ENCODE measurements at places on chromosomes 2 and 18.

- no peak for DNase-seq
Measured at GRCh38 chr2:220446106-220446712, 818.8 kb downstream of the SLC4A3 start.

- no peak for DNase-seq
Measured at GRCh38 chr18:36595046-36595817, 233.6 kb downstream of the TPGS2 start.

DNA sequence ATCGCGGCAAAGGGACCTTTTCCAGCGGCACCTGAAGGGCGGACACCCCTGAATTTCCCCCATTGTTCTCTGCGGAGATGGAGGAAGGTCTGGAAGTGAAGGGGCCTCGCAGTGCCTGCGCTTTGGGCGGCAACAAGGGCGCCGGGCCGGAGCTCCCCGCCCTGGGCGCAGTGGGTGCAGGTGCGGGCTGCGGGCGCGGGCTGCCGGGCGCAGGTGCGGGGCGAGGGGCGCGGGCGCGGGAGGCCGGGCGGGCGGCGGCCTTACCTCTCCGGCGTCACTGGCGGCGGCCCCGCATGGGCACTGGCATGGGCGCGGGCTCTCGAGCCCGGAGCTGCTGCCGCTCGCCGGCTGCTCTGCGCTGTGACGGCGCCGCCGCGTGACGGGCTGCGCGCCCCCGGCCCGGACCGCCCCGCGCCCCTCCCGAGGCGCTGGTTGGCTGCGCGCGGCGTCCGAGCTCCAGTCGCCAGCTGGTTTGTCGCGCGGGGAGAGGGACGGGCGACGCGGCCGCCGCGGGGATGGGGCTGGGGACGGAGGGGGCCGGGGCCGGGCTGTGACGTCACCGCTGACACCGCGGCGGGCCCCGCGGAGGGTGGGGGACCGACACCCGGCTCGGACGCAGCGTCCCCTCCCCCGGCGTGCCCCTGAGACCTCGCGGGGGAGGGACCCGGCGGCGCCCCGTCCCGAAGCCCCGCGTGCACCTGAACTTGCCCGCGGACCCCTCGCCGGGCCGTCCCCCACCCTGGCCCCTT lies at the start of gene KIF1A:
TSS of gene KIF1A (minus strand) at position 362 of the 749 bp plus-strand sequence. CDS start 22,467 bp downstream, outside the sequence.
- DNase-seq = no peak

DNA sequence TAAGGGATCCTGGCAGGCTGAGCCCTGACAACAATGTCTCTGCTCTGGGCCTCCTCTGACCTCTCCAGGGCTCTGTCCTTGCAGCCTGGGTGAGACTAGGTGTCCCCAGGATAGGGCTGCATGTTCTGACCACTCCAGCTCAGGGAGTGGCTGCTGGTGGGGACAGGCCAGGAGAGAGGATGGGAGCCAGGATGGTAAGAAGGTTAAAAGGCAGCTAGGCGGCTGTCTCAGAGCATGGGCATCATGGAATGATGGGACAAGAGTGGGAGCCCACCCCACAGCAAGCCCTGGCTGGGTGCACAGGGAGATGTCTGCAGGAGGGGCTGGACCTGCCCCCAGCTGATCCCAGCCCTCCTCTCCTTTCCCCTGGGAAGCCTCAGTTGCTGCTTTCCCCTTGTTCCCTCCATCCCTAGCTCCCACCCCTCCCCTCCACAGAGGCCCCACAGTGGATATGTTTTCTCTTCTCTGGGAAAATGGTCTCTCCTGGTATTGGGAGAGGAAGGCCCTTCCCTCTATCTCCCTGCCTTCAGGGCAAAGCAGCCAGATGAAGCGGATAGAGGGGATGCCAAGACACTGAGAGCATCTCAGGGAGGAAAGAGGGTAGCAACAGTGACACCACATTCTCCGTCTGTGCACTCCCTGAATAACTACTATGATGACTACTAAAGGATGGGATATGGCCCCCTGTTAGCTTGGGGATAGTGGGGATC lies 334.3 kb downstream of the DYSF start:
- no peak for DNase-seq

DNA sequence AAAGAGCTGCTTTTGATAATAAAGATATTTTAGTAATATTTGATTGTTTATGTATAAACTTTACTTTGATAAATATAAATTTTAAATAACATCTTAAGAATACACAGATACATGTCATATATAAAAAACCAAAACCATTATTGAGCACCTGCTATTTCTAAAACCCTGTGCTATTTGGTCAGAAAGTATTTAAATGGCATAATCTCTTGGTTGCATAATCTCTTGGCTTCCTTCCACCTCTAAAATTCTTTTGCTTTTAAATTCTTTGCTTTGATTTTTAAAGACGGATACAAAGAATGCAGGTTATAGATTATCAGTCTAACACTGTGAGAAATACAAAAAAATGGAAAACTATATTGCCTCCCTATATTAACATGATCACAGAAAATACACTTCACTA lies 36.9 kb downstream of the ACMSD start:
- DNase-seq = no peak

DNA sequence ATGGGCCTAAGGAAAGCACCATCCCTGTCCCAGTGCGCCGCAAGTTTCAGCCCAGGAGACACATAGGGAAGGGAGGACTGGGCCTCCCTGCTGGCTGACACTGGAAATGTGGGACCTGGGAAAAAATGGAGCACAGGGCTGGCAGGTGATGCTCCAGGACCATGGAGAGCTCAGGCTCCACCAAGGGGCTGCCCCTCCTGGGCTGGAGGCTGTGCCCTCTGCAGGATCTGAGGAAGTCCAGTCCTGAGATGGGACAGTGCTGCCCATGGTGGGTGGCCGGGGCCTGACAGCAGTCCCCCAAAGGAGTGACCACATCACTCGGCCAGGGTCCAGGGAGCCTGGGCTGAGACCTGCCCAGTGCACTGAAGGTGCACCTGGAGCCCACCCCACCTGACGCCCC lies 108.6 kb upstream of the TEKT4 start:
- DNase-seq = no peak

DNA sequence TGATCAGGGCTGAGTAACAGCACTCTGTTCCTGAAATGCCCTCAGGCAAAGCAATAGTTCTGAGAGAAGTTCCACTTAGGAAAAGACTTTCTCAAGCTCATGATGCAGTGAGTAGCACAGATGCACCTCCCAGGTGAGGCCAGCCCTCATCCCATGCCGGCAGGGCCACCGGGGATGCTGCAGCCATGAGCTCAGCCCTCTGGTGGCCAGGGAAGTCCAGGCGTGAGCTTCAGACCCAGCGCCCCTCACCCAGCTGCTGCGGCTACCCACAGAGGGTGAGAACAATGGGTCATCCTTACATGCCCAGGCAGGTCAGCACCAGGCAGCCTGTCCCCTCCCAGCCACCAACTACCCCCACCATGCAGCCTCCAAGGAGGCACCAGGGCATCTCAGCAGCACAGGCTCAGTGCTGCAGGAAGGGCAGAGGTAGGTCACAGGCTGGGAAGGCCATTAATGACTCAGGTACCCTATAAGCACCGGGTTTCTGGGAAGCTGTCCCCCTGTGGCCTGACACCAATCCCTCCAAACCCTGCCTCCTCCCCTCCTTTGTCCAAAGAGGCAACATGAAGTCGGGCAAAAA lies 50.6 kb downstream of the TTC32 start:
- no peak for DNase-seq

GRCh38 chr2:55948176-55948923 lies 24.8 kb upstream of the EFEMP1 start:
- DNase-seq = no peak

GRCh38 chr18:42649331-42650035 lies 466.0 kb downstream of the RIT2 start:
- DNase-seq = no peak

DNA sequence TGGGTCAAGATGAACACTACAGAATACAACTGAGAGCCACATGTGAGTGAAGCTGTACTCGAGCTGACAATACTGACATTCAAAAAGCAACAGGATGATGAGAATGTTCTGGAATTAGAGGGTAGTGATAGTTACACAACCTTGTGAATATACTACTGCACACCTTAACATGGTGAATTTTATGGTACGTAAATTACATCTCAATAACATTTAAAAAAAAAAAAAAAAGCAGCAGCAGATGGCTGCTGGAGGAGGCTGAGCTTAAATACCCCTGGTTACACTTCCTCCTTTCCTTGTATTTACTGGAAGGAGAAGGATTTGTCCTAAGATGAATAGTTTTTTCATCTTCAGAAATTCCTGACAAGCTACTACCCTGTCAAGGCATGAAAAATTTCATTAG lies 45.5 kb upstream of the CYP1B1 start:
- no peak for DNase-seq

- no peak for DNase-seq
Measured at GRCh38 chr18:48029296-48029986, 99.0 kb upstream of the SMAD2 start.

DNA sequence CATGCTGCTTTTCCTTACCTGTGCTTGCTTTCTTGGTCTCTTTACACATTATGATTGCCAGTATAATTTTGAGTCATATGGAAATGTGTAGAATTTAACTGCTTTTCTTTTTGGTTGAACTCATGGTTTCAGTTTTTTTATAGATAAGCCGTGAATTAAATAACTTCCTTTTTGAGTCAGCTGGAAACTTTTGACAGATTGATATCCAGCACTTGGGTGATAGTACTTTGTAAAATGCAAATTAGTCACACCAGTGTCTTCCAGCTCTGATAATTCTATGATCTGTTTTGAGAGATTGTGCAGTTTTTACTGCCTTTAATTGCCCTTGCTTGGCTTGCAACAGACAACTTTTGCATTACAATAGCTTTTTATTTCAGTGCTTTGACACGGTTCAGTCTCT lies 86.4 kb downstream of the NCOA1 start:
- DNase-seq = peak; percentile 41

DNA sequence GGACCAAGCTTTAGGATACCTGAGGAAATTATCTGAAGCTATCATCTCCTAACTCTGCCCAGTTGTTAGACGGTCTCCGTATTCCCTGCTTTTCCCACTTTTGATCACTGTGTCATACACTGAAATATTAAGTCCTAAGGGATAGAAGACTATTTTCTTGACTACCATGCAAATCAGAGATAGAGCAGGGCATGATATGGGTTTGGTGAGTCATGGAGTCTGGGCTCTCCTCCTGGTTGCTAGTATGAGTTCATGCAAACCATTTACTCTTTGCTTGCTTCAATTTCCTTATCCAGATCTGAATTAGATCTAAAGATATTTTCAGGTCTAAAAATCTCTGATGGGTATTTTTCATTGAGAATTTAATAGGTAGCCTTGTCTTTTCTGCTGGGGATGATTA lies 55.0 kb downstream of the EHBP1 start:
- DNase-seq = no peak

- peak; percentile 3 for DNase-seq
Measured at GRCh38 chr18:49656073-49656692, 94.3 kb downstream of the LIPG start.
